Panc1 (cell line): ENCODE measurements at places on chromosomes 11 and 22.

DNA sequence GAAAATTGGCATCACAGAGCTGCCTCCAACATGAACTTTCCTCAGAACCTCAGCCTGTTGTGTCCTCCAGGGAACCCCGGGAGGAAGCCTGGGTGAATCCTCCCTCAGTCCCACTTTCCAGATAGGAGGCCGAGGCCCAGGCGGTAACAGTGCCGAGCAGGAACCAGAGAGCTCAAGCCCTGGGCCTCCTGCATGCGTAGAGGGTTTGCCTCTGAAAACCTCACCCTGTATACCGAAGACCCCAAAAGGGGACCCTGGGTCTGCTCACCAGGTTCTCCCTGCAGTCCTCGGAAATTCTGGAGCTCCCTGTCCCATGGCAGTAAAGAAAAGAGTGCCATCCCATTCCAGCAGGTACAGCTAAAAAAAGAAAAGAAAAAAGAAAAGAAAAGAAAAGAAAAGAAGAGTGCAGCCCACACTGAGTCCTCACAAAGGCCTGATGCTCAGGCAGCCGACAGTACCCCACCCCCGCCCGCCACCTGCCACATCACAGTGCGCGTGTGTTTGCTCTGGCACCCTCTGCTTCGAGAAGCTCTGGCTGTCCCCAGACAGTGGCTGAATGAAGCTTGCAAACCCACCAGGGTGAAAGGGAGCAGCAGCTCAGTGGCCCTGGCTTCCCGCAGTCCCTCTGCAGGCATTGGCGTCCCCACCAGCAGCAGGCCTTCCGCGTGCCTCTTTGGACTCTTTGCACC, 28.4 kb upstream of the FADD start:
- DNase-seq: no peak

GRCh38 chr11:130003717-130004001, 1.0 kb upstream of the PRDM10 start:
- no peak for DNase-seq

GRCh38 chr11:72924568-72925190, 110.5 kb downstream of the ATG16L2 start:
- DNase-seq: peak; percentile 15

DNA sequence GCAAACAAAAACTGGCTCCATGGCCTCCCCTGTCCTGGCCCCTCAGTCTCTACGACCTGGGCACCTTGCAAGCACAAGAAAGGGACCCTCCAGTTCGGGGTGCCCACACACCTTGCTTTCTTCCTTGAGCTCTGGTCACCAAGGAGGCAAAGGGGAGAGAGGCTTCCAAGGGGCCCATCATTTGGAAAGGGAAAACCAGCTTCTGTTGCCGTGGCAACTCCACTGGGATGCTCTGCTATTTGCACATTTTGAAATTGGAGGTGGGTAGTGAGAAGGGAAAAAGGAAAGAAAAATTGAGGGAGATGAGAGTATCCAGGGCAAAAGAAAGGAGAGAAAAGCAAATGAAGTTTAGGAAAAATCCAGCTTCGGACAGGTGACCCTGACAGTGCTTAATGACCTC, 388.4 kb downstream of the SHANK2 start:
- DNase-seq: no peak

GRCh38 chr11:120137611-120138521, at the start of gene TRIM29:
Gene TRIM29 (minus strand): TSS chr11:120138113. CDS start chr11:120138031, 82 bp downstream.
- no peak for DNase-seq

GRCh38 chr11:118224511-118225188, at the start of gene JAML:
Gene JAML (minus strand): TSS chr11:118225011. CDS start chr11:118214866, 10,145 bp downstream.
- no peak for DNase-seq

GRCh38 chr11:83613767-83614121, 327.6 kb upstream of the CCDC90B start:
- DNase-seq: no peak

GRCh38 chr11:133995066-133995465, 38.3 kb upstream of the IGSF9B start:
- DNase-seq: no peak

DNA sequence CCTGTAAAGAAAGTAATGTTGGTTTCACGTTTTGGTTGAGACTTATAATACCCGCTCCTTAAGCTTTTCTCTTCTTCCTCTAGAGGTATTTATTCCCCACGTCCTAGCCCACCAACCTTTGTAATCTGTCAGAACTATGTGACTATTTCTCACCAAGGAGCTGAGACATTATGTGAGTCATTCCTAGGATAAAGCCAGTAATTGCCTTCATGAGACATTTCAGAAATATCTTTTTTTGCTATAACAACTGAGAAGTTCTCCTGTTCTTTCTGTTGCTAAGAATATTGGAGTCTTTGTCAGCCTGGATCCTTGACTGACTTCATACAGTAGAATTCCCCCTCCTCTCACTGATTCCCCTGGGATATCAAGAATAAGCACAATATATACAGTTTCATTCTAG, 1497.0 kb upstream of the TENM4 start:
- no peak for DNase-seq

DNA sequence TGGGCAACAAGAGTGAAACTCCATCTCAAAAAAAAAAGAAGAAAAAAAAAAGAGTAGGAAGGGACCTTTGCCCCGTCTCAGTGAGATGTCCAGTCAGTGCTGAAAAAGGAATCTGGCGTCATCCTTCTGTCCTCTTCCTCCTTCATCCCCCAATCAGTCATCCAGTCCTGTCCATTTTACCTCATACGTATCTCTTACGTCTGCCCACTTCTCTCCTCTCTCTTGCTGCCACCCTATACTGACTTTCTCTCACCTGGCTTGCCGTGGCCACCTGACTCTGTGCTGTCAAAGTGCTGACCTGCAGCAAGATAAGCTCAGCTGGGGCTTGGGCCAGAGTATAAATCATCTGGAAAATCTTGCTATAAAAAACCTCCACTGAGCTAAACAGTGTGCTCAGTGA, 13.6 kb downstream of the SEPTIN3 start:
- no peak for DNase-seq

- DNase-seq: no peak
These were observed 32.7 kb downstream of the NARS2 start for GRCh38 chr11:78542007-78542406.

GRCh38 chr11:47971501-47971900, 8.9 kb upstream of the PTPRJ start:
- no peak for DNase-seq

- no peak for DNase-seq
These were observed 2.8 kb upstream of the RPS19BP1 start for GRCh38 chr22:39535357-39535725.

GRCh38 chr22:29251981-29252911, 15.5 kb downstream of the RHBDD3 start:
- no peak for DNase-seq

DNA sequence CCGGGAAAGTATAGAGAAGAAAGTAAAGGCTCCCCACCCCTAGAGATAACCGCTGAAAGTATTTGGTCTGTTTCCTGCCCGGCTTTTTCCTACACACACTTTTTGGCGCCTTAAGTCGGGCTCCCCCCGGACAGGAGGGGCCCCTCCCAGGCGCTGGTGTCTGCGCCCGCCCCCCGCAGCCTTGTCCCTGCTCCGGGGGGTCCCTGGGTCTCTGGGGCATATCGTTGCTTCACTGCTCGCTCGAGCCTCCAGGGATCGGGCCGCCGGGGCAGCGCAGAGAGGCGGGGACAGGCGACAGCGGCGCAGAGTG, 928 bp upstream of the CRACR2B start:
- no peak for DNase-seq

- DNase-seq: no peak
These were observed 20.1 kb upstream of the MCHR1 start for GRCh38 chr22:40659166-40659565.

- no peak for DNase-seq
These were observed 1.0 kb downstream of the CHRM4 start for GRCh38 chr11:46390331-46391171.
